ENCODE measurements at places on chromosomes 4 and X.

- DNase-seq: no peak
Observed at GRCh38 chr4:3307486-3307885, 14.7 kb downstream of the RGS12 start.

GRCh38 chr4:155690044-155690837, 23.6 kb downstream of the GUCY1A1 start:
- DNase-seq: no peak

DNA sequence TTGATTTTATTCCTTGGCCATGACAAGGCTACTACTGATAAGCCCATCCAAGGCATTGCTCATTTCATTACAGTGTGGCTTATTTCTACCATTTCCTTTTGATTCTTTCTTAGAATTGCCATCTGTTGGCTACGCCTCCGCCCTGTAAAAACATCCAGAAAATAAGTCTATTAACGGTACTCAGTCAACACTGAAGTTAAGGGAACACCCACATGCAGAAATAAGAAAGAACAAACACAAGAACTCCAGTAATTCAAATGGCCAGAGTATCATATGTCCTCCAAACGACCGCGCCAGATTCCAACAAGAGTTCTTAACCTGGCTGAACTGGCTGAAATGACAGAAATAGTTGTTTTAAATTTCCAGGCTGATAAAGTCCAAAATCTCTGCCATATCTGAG, 90.3 kb downstream of the CXXC4 start:
- DNase-seq: no peak

- DNase-seq: no peak
Observed at GRCh38 chr4:88866862-88867550, 169.4 kb upstream of the NAP1L5 start.
